Stimulated activated CD8-positive, alpha-beta memory T cell treated with anti-CD3 and anti-CD28 coated beads, Interleukin-7, amount 100 ng/mL, for 48 hours (primary cell): ENCODE measurements at places on chromosomes 16 and 17.
A peak's percentile ranks its signal among the peaks of the same experiment; 100 is the strongest.

DNA sequence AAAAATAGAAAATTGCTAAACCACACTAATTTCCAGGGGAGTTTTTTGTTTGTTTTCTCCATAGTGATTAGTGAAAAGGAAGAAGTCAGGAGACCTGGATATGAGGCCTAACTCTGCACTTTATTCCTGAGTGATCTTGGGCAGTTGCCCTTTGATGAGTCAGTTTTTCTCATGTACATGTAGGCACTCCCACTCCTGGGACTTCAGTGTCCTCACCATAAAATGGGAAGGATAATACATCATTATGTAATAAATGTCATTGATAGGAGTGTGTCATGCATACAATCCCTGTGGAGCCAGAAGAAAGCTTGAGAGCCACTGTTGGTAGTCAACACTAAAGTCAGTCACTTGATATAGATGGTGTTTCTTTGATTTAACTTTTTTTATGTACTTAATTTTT lies 32.5 kb downstream of the WIPF2 start:
- no peak for DNase-seq

GRCh38 chr16:78684030-78684611 lies 584.7 kb downstream of the WWOX start:
- DNase-seq, result no peak

- no peak for DNase-seq
These were observed 103.8 kb downstream of the CHD9NB start for GRCh38 chr16:52948946-52949345.

DNA sequence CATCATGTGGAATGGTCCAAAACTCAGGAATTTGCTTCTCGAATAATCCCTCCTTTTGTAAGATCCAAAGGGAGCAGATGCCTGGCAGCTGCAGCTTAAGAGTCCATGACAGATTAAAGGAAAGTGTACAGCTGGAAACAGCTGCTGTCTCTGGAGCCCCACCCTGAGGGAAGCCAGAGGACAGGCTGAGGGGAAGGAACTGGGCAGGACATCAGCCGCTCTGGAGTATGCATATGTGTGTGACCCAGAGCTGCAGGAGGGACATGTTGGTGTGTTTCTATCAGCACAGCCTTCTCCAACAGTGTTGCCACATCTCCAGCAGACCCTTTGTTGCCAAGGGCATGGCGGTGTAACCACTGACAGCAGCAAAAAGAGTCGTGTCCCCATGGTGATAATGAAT lies 46.2 kb downstream of the CYB561 start:
- DNase-seq, result no peak

DNA sequence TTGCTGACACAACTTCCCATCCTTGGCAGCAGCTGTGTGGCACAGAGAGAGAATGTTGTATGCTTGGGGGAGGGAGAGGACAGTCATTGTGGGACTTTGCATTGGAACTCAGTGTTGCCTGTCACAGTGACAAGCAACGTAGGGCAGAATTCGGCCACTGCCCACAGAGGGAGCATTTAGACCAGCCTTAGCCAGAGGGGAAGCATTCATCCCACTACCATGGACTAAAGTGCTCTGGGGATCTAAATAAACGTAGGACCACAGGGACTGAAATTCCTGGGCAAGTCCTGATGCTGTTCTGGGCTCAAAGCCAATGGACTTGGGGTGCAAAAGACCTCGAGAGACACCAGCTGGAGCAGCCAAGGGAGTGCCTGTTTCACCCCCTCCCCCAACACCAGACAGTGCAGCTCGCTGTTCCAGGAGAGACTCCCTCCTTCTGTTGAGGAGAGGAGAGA lies 44.9 kb downstream of the ABCA8 start:
- no peak for DNase-seq

DNA sequence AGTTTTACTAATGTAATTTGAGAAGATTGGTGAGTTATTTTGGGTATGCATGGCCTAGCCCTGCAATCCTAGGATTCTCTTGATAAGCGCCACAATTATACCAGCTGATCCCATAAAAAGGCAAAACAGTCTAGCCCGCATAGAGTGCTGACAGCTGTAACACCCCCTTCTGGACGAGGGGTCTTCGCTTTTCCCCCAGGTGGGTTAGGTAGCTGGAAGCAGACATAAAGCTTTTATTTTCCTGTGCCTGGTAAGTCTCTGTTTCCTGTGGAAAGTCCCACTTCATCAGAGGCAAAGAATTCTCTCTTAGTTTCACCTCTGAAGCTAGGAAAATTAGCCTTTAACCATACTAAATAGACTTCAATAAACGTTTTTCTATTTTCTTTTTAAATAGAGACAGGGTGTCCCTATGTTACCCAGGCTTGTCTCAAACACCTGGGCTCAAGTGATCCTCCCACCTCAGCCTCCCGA lies 108.3 kb downstream of the YPEL2 start:
- DNase-seq, result no peak

DNA sequence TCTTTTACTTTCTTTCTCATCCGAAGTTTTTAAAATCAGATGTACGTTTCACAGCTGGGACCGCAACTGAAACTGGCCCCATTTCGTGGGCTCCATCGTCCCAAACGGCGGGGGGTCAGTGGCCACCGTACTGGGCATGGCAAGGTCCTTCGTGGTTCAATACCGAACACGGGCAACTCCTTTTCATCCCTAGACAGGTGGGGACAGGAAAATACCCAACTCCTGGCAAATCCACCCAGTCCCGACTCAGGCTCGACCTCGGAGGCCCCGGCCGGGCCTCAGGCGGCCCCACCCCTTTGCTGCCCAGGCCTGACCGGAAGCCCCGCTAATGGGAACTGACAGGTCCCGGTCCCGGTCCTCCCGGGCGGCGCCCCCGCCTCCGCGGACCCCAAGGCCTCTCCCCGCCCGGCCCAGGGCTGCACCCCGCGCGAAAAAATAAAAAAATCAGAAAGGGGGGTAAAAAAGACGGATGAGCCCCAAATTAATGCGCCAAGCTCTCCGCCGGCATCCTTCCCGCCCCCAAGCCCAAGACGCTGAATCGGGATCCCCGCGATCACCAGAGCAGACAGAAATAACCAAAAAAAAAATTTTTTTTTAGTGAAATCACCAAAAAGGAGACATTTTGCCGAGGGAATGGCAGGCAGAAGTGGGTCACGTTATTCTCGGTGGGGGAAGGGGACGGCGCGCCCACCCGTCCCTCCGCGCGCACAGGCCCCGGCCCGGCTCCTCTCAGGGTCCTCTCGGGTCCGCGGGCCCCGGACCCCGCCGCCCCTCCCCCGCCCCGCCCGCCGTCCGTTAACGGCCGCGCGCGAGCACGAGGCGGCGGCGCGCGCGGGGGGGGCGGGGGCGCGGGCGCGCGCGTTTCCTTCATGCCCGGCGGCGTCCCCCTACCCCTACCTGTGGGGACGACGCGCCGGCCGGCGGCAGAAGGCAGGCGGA lies 562 bp downstream of the ZC3H7A start:
- DNase-seq, result peak; percentile 11

DNA sequence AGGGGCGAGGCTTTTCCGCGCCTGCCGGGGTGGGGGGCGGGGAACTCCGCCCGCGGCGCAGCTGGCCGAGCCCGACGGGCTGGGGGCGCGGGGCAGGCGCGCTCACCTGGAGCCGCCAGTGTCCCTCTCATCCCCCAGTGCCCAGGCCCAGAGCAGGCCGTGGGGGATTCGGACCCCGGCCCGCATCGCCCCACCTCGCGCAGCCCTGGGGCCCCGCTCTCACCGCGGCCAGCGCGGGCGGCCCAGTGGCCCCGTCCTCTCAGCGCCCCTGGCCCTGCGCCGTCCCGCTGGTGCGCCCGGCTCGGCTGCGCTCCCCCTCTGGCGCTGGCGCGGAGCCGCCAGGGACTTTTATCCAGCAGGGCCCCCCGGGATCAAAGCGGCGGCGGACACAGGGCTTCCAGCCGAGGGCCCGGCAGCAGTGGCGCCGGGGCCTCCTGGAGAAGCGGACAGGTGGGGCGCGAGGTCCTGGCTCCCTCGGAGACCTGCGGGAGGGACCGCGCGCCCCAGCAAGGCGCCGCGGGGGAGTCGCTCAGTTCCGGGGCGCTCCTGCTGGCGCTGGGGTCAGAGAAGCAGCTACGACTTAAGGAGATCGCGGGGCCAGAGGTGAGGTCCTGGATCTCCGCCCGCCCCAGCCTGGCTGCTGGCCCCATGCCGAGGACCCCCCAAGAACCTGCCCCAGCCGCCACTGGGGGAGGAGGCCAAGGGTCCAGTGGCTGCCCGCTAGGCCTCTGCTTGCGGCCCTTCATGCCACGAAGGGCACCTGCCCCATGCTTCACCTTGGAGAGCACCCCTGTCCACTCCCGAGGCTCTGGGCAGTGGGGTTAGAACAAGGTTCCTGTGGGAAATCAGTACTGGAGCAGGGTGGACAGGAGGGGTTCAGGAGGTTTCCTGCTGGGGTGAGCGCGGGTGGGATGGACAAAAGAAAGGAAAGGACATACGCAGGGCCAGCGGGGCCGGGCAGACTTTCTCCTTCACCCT lies 823 bp upstream of the NOTUM start:
- no peak for DNase-seq

GRCh38 chr17:48062273-48062672 lies 14.1 kb downstream of the NFE2L1 start:
- DNase-seq, result no peak

GRCh38 chr17:79529661-79530081 lies 81.2 kb downstream of the RBFOX3 start:
- no peak for DNase-seq

DNA sequence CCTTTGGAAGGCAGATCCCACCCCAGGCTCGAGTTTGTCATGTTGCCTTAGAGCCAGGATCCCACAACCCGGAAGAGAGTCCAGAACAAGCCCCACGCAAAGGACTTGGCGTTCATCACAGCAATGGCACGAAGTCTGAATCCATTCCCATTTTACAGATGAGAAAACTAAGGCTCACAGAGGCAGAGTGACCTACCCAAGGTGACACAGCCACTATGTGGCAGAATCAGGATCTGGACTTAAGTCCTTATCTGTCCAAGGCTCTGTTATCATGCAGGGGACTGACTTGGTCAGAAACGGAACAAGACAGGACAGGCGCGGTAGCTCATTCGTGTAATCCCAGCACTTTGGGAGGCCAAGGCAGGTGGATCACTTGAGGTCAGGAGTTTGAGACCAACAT lies 86.5 kb downstream of the GSG1L start:
- no peak for DNase-seq

DNA sequence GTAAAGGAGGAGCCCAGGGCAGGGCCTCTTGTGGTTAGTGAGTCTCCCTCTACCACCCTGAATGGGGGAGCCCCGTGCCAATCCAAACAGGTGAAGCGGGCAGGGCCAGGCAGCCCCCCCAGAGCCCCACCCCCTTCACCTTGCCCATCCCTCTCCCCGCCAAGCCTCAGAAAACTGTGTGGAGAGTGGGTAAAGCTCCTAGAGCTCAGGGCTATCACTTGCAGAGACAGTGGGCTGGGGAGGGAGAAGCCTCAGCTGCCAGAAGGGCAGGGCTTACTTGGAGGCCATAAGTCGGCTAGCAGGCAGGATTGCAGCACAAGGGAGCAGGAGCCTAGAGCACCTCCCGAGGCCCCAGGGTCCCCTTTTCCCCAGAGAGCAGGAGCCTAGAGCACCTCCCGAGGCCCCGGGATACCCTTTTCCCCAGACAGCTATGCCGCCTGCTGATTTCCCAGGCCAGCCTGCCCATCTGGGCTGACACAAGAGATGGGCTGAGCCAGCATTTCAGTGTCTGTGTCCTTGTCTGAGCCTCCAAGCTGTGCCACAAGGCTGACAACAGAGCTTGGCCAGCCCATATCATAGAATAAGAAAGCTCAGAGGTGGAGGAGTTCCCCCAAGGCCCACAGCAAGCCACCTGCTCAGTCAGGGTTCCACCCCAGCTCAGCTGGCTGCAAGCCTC lies 6.7 kb upstream of the KRT14 start:
- DNase-seq, result no peak

GRCh38 chr16:82016964-82017363 lies 5.7 kb upstream of the SDR42E1 start:
- no peak for DNase-seq

GRCh38 chr17:7909089-7909488 lies 7.0 kb downstream of the RNF227 start:
- no peak for DNase-seq
